Stimulated activated CD8-positive, alpha-beta memory T cell treated with anti-CD3 and anti-CD28 coated beads, Interleukin-4, amount 100 ng/mL, for 24 hours (primary cell): ENCODE measurements at places on chromosomes 4 and X.
A peak's percentile ranks its signal among the peaks of the same experiment; 100 is the strongest.

GRCh38 chr4:113604955-113605354 is 156.6 kb downstream of the CAMK2D start:
- DNase-seq, result no peak

DNA sequence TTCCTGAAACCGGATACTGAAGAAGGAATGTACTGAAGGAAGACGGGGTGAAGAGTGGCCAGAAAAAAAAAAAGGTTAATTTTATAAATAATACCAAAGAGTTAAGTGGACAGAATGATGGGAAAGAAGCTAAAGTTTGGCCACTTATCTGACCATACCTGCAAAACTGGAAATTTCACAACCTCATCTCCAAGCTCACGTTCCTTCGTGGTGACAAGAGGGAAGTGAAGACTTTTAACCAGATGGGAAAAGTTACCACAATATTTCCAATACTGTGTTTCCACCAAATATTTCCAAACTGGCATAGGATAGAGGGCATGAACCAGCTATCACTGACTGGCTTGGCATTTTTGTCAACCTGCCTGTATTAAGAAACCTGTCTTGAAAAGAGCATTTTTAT is 56.4 kb downstream of the MAML3 start:
- DNase-seq, result no peak

DNA sequence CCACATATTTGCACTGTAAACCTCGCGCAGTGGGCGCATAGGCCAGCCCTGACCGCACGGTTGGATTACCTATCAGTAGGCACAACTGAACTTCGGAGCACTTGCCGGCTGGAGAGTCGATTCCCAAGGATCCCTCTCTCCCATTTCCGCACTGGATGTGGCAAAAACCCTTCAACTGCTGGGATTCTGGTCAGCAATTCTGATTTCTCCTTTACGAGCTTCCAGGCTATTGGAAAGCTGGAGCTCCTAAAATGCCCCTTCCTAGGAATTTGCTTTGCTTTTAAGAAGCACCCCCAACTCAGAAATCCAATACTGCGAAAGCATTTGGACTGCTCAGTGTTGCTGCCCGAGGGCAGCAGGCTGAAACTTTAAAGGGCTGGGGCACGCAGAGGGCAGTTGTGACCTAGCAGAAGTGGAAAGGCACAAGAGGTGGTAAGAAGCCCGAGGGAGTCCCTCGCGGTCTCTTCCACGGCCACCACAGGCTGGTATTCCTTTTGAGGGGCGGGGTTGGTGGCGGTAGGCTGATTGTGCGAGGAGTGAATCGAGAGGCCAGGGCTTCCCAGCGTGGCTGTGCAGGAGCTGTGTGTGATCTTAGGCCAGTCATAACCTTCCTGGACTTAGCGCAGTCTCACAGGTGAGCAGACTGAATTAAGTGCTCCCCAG is 1.6 kb downstream of the ZAR1 start:
- DNase-seq, result no peak

DNA sequence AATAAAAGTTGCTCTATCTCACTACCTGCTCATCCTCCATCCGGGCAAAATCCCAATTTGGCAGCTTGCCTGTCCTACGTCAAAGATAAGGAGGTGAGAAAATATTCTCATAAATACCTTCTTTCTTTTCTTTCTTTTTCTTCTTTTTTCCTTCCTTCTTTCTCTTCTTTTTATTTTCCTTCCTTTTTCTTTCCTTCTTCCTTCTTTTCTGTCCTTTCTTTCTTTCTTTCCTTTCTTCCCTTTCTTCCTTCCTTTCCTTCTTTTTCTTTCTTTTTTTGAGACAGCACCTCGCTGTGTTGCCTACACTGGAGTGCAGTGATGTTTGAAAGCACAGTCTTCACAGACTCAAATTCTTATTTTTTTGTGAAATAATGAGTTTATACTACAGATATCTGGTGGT is 38.6 kb upstream of the NKAP start:
- no peak for DNase-seq

- DNase-seq, result no peak
Measured at GRCh38 chrX:47900833-47901232, 64.1 kb downstream of the ZNF81 start.

DNA sequence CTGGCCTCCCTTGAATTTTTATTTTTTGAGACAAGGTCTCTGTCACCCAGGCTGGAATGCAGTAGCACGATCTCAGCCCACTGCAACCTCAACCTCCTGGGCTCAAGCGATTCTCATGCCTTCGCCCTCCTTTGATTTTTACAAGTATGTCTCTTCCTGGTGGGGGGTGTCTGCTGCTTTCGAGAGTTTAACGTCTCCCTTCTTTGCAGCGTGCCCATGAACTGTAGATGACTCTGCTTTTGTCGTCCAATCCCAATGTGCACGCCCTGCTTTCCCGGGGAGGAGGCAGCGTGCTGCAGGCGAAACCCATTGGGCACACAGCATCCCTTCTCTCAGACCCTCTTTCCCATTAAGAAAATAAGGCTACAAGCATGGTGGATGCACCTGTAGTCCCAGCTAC is 7.0 kb downstream of the PRKX start:
- no peak for DNase-seq

- no peak for DNase-seq
Measured at GRCh38 chrX:130896026-130896425, 7.0 kb downstream of the ENOX2 start.

- no peak for DNase-seq
Measured at GRCh38 chr4:153579410-153579809, 104.7 kb upstream of the TLR2 start.

- DNase-seq, result no peak
Measured at GRCh38 chr4:106231931-106232330, 84.1 kb downstream of the TBCK start.

GRCh38 chr4:164304101-164304639 is 449.8 kb upstream of the SMIM31 start:
- no peak for DNase-seq

GRCh38 chr4:86706923-86707597 is 112.9 kb downstream of the PTPN13 start:
- DNase-seq, result no peak

GRCh38 chr4:47532658-47533057 is 47.6 kb downstream of the ATP10D start:
- DNase-seq, result no peak

- no peak for DNase-seq
Measured at GRCh38 chr4:48190839-48191238, 56.8 kb upstream of the TXK start.

GRCh38 chr4:27003642-27004113 is 143.0 kb downstream of the STIM2 start:
- DNase-seq, result no peak

GRCh38 chr4:164606478-164606877 is 147.5 kb upstream of the SMIM31 start:
- no peak for DNase-seq

- no peak for DNase-seq
Measured at GRCh38 chr4:6194458-6195195, 5.7 kb downstream of the JAKMIP1 start.

DNA sequence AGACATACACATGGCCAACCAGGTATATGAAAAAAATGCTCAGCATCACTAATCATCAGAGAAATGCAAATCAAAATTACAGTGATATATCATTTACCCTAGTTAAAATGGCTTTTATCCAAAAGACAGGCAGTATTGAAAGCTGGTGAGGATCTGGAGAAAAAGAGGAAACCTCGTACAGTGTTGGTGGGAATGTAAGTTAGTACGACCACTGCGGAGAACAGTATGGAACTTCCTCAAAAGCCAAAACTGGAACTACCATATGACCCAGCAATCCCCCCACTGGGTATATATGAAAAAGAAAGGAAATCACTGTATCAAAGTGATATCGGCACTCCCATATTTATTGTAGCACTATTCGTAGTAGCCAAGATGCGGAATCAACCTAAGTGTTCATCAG is 23.4 kb downstream of the ABHD18 start:
- no peak for DNase-seq

DNA sequence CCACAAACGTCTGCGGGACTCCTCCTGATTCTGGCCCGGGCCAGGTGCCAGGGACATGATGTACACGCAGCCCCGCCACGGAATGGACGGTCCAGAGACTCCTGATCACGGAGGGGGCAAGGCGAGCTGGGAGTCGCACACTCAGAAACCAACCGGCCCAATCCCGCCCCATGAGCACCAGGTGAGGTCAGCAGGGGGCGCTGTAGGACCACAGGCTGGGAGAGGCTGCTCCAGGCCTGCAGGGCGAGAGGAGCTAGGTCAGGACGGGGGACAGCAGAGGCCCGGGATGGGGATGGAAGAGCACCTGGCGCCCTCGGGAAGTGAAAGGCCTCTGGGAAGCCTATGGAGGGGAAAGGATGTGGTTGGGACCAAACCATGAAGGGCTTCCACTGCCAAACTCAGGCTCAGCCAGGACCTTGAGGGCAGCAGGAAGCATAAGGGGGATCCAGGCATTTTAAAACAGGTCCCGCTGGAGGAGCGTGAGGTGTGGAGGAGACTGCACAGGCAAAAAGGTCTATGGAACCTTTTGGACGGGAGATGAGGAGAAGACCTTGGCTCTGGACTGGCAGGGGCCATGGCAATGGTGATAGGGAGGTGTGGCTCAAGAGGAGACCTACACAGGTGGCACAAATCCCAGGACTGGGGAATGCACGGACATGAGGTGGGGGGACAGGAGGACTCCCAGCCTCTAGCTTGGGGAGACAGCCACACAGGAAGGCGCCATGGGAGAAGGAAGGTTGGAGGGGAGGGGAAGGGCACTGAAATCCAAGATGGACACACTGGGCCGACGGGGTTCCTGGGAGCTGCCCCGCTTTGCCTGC is 79.2 kb downstream of the MTMR1 start:
- DNase-seq, result peak; percentile 67

DNA sequence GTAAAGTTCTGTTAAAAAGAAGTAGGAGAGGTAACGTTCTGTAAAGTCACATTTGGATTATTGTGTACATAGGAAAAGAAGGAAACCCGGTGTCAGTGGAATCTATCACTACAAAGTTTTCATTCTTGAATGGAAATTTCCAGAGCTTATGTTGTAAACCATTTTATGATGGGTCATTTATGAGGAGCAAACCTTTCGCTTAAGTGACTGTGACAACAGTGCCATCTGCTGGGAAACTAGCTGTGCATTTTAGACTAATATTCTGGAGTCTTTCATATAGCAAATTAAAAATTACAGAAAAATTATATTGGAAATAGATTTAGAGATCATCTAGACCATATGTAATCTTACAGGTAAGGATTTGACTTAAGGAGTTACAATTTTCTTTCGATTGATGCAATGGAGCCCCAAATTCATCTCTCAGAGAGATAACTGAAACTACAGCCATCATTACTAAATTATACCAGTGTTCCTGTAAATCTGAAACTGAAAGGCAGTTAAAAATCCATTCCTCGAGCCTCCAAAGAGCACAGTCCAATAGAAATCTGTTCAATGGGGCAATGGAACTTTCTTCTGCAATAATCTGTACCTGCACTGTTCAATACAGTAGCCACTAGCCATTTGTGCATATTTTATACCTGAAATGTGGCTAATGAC is 26.9 kb downstream of the ASB9 start:
- DNase-seq, result no peak
